Activated CD8-positive, alpha-beta T cell treated with anti-CD3 and anti-CD28 coated beads for 36 hours (primary cell): ENCODE measurements at places on chromosomes 3 and 15. TPM values are rescaled to one million over a fixed set of nuclear protein-coding genes. Genes with fewer than 3 reads are reported as not detected.

Gene SSUH2
- 0.31 TPM for total RNA-seq

Gene ANKRD34C
- not detected for total RNA-seq

Gene MCF2L2
- total RNA-seq = 3.5 TPM

DNA sequence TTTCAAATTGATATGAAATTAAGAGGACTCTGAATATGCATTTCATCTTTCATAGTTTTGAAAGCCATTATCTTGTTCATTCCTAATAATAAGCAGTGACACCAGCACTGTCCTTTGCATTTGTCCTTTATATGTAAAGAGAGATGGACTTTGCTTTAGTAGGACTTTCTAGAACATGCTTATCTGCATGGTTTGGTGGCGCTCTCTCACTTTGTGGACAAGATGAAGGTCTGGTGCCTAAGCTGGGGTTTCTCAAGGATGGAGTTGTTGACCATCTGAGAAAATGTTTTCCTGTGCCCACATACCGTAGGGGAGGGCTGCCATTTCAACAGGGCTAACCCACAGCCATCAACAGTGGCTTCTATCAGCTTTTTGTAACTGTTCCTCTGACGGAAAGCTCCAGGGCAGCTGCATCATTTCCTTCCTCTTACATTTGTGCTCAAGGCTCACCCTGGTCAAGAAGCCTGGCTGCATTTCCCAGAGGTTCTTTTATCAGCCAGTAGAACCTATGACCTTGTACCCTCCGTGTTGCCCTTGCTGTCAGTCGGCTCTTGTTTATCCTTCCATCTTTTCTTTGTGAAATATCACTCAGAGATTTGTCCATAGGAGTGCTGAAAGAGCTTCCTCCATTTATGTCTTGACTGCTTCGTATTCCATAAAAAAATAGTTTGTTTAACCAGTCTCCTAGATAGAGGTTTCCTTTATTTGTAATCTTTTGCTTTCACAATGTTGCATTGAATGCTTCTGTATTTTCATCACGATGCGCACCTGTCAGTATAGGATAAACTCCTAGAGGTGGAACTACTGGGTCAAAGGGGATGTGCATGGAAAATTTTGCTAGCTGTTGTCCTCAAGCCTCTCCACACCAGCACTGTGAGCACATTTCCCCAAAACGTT, 44.6 kb downstream of the ABHD2 start:
- no peaks in the 10 kb centered on the region for H3K27me3 ChIP-seq
- H3K36me3 ChIP-seq = peaks cover 16% of the 10 kb centered on the region
- no peak overlapping the region for H3K4me3 ChIP-seq
- no peak overlapping the region for H3K27ac ChIP-seq
- no peak for DNase-seq

Gene GOLGA8B
- total RNA-seq = 84.6 TPM

DNA sequence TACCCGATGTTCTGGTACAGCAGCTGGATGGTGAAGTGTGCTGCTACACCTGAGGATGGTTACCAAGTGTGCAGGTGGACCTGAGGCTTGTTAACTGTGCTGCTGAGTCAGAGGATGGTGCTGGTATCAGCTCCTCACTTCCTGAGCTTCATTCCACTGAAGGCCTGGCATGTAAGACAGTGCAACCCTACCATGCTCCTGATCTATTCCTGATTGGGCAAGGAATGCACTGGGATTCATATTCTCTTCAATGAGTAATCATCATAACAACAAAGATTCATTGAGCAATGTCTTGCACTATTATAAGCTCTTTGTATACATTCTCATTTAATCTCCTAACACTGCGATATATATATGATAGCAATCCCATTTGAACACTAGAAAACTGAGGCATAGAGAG, 62.9 kb upstream of the THSD4 start:
- no peaks in the 10 kb centered on the region for H3K36me3 ChIP-seq
- H3K4me1 ChIP-seq = no peaks in the 10 kb centered on the region
- no peak overlapping the region for H3K27ac ChIP-seq
- H3K4me3 ChIP-seq = no peak overlapping the region

- H3K4me1 ChIP-seq = peaks cover 43% of the 10 kb centered on the region
- no peaks in the 10 kb centered on the region for H3K27me3 ChIP-seq
- peaks cover 3% of the 10 kb centered on the region for H3K36me3 ChIP-seq
- peak overlapping the region; percentile 67 for H3K4me3 ChIP-seq
Measured at GRCh38 chr3:195148549-195148948, 122.4 kb downstream of the XXYLT1 start.

Gene SLC28A1
- total RNA-seq = not detected

Gene HTR3E
- not detected for total RNA-seq

GRCh38 chr15:56608993-56609392, 124.3 kb downstream of the ZNF280D start:
- H3K4me3 ChIP-seq = no peak overlapping the region
- no peaks in the 10 kb centered on the region for H3K36me3 ChIP-seq
- H3K27me3 ChIP-seq = peaks cover 7% of the 10 kb centered on the region
- peaks cover 13% of the 10 kb centered on the region for H3K4me1 ChIP-seq
- no peak for DNase-seq

- H3K27me3 ChIP-seq = no peaks in the 10 kb centered on the region
- H3K27ac ChIP-seq = no peak overlapping the region
- DNase-seq = no peak
- no peaks in the 10 kb centered on the region for H3K36me3 ChIP-seq
- H3K4me3 ChIP-seq = no peak overlapping the region
Measured at GRCh38 chr3:129506231-129506742, 22.2 kb upstream of the RHO start.

- H3K27me3 ChIP-seq = no peaks in the 10 kb centered on the region
- DNase-seq = no peak
- peaks cover 4% of the 10 kb centered on the region for H3K4me1 ChIP-seq
- H3K36me3 ChIP-seq = no peaks in the 10 kb centered on the region
- H3K4me3 ChIP-seq = no peak overlapping the region
Measured at GRCh38 chr3:151386056-151386455, 1.5 kb upstream of the P2RY12 start.

GRCh38 chr15:85606738-85607137, 188.0 kb downstream of the KLHL25 start:
- peaks cover 30% of the 10 kb centered on the region for H3K36me3 ChIP-seq
- H3K27me3 ChIP-seq = no peaks in the 10 kb centered on the region
- H3K27ac ChIP-seq = peak overlapping the region; percentile 59
- H3K4me1 ChIP-seq = peaks cover 19% of the 10 kb centered on the region
- no peak for DNase-seq

DNA sequence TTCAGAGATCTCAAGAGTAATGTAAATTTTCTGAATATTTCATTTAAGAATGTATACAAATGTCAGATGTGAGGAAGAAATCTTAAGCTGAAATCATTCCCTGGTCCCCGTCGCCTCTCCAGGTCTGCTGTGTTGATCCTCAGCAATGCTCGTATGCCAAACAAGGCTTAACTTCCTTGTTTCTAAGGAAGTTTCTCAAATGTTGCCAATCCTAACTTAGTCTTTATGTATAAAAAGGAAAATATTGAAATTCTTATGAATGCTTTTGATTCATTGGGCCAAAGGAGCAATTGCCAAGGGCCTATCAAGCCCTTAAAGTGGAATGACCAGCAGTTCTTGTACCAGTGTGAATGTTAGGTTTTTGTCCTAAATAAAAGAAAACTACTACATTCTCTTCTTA, 507.7 kb upstream of the SEMA6D start:
- no peak overlapping the region for H3K4me3 ChIP-seq
- no peaks in the 10 kb centered on the region for H3K4me1 ChIP-seq
- no peak overlapping the region for H3K27ac ChIP-seq
- H3K36me3 ChIP-seq = no peaks in the 10 kb centered on the region

- no peaks in the 10 kb centered on the region for H3K27me3 ChIP-seq
- no peaks in the 10 kb centered on the region for H3K36me3 ChIP-seq
- H3K4me3 ChIP-seq = no peak overlapping the region
- H3K27ac ChIP-seq = no peak overlapping the region
Measured at GRCh38 chr3:48370333-48370713, 1.7 kb upstream of the FBXW12 start.

Gene ITIH3
- not detected for total RNA-seq

DNA sequence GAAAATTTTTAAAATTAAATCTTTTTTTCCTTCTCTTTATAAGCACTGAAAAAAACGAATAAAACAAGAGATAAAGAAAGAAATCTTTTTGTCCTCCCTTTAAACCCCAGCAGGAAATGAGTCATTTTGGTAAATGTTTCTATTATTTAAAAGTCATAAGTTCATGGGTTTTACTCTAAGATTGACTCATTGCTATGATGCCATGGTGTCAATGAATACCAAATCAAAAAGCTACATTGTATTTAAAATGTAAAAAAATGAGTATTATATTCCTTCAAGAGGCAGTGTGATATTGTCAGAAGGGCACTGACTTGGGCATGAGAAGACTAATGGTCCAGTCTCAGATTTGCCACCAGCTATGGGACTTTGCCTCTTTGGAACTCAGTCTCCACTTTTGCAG, 303.4 kb upstream of the DNAJC19 start:
- H3K4me3 ChIP-seq = no peak overlapping the region
- peaks cover under 1% of the 10 kb centered on the region for H3K27me3 ChIP-seq
- no peaks in the 10 kb centered on the region for H3K36me3 ChIP-seq

DNA sequence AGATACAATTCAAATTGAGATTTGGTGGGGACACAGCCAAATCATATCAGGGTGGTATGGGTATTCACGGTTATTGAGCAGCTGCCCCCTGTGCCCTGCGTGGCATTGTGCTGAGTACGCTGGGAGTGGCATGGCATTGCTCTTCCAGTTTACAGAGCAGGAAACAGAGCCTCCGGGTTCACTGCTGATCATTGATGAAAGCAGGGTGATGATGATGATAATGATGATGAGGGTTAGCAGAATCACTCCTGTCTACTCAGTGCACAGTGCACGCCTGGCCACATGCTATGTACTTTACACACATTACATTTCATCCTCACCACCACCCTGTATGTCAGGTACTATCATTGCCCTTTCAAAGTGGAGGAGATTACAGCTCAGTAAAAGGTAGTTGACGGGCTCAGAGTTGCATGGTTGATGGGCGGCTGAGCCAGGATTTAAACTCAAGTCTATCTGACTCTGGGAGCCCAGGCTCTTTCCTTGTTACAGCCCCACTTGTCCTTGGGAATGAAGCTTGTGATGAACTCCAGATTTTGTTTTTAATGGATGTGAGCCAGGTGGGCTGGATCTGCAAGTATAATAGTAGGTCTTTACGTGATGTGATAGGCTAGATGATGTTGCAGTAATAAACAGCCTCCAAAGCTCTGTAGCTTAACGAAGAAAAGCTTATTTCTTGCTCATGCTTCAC, 87.6 kb upstream of the MYZAP start:
- H3K4me1 ChIP-seq = no peaks in the 10 kb centered on the region
- DNase-seq = no peak
- no peak overlapping the region for H3K4me3 ChIP-seq
- H3K27ac ChIP-seq = no peak overlapping the region

Gene ADAMTS17
- total RNA-seq = 0.60 TPM

DNA sequence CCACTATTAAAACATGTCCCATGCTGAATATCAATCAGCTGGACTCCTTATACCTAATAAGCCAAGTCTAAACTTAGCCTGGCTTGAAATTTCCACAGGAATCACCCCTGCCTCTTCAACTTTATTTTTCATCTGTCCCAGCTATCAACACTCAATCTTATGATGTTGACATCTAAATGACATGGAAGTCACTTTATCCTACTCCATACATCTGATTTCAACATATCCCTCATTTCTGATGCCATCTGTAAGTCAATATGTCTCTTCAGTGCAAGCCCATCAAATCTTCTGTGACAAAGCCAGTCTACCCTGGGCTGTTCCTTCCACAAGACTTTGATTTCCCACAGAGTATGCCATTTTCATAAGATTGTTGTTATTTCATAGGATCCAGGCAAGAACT, 143.6 kb upstream of the SEMA6D start:
- H3K36me3 ChIP-seq = no peaks in the 10 kb centered on the region
- DNase-seq = no peak
- H3K27ac ChIP-seq = no peak overlapping the region
- H3K4me3 ChIP-seq = no peak overlapping the region
- no peaks in the 10 kb centered on the region for H3K4me1 ChIP-seq

DNA sequence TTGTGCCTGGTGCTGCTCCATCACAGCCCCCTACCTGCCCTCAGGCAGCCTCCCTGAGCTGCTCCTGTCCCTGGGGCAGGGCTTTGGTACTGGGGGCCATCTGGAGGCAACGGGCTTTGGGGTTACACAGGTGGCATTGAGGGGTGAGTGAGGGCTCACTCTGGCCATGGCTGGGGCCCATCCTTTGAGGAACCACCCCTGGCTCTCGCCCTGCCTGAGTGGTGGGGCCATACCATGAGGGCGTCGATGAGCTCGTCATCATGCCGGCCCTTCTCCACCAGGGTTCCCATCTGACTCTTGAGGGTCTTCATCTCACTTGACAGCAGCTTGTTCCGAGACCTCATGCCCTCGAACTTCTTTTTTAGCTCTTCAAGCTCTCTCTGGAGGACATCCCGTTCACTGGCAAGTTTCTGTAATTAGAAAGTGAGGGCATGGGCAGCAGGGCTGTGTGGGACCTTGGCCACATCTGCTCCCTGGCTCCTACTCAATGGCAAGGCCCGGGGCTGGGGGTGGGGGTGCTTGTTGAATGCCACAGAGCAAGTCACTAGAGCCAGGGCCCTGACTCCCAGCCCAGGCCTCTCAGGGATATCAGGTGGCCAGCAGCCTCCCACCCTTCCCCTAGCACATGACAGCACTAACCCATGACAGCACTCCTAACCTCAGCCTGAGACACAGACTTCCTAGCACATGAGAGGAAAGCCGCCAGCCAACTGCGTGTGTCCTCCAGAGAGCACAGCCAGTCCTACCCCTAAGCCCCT, 33.5 kb downstream of the CCDC13 start:
- H3K27ac ChIP-seq = no peak overlapping the region
- no peak for DNase-seq
- H3K4me3 ChIP-seq = no peak overlapping the region
- no peaks in the 10 kb centered on the region for H3K4me1 ChIP-seq
- no peaks in the 10 kb centered on the region for H3K27me3 ChIP-seq

DNA sequence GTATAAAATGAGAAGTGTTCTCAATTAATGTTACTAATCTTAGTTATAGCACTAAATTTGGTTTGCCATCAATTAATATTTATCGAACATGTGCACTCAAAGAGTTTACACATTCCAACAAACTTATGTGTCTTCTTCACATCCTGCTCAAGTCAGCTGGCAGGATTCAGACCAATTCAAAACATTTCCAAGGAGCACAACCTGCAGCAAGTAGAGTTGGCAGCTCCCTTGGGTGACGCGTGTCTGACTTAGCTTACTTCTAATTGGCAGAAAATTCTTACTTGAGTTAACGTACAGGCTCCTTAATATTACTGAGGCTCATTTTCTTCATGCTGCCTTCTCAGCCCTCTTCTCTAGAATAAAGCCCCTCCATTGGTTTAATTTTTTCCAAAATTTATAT, 110.4 kb upstream of the PFN2 start:
- no peak overlapping the region for H3K4me3 ChIP-seq
- no peaks in the 10 kb centered on the region for H3K36me3 ChIP-seq
- H3K27ac ChIP-seq = no peak overlapping the region
- peaks cover 8% of the 10 kb centered on the region for H3K4me1 ChIP-seq
- peaks cover 3% of the 10 kb centered on the region for H3K27me3 ChIP-seq

DNA sequence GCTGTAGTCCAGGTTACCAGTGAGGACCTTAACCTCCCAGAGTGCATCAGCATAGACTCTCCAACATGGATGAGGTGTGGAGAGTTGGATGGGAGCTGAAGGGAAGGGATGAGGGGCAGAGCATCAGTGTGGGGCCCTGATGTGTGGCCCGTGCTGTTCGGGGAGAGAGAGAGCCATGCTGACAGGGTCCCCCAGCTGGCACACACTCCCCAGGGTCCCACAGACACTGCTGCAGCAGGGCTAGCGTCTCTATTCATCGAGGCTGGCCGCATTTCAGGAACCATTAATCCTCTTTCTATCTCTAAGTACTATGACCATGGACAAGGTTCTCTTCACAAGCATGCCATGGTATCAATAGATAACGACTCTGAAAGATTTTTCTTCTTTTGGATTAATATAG, 85.9 kb upstream of the PLXNA1 start:
- no peaks in the 10 kb centered on the region for H3K27me3 ChIP-seq
- H3K27ac ChIP-seq = no peak overlapping the region
- peaks cover 3% of the 10 kb centered on the region for H3K36me3 ChIP-seq
- no peak overlapping the region for H3K4me3 ChIP-seq

Gene CELF6
- 0.20 TPM for total RNA-seq

Gene TNFSF10
- 23.6 TPM for total RNA-seq
